ENCODE measurements at places on chromosomes 3 and 15.

DNA sequence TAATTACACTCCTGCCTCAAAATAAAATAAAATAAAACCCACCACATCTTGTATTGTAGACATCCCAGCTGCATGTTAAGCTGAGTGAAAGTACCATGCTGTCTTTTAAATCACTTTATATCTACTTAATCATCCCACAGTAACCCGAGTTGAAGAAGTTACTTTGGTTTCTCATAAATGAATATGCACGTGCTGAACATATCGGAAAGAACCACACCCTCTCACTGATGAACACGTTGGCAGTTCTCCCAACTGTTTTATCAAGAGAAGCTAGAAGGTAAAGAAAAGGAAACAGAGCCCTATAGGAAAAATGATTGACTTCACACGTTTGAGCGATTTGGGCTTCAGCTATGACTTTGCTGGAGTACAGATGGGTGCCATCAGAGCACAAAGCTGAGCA, 15.9 kb upstream of the TM4SF19 start:
- no peak for DNase-seq

- no peak for DNase-seq
These were observed 52.4 kb upstream of the BLM start for GRCh38 chr15:90664650-90665287.

DNA sequence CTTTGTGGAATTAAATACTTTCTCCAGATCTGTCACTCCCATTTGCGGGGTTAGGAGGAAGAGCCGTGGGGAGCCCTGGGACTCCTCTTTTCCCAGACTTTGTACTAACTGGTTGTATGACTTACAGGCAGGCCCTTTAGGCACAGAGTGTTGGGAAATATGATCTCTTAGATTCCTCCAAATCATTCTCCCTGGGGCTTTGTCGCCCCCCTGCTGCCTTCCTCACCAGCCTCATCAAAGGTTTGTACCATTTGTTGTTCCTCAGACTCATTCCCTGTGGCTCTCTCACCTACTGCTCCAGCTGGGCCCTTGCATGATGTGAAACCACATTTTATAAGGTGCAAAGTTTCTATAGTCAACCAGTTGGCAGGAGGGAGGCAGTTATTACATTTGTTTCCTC, 56.4 kb downstream of the CRYGS start:
- no peak for DNase-seq

GRCh38 chr3:32641356-32641755, 43.6 kb upstream of the CNOT10 start:
- DNase-seq = no peak

GRCh38 chr3:139319428-139320402, 24.1 kb upstream of the MRPS22 start:
- DNase-seq = no peak

- no peak for DNase-seq
These were observed 272.2 kb upstream of the NR2E3 start for GRCh38 chr15:71538181-71538580.

- DNase-seq = no peak
These were observed 150.4 kb downstream of the LIPC start for GRCh38 chr15:58582160-58582559.

GRCh38 chr3:36433511-36433910, 53.2 kb downstream of the STAC start:
- no peak for DNase-seq

- DNase-seq = no peak
These were observed 210.3 kb upstream of the CNTN6 start for GRCh38 chr3:882533-882932.

GRCh38 chr15:81469154-81469553, 95.1 kb upstream of the TMC3 start:
- DNase-seq = no peak

- DNase-seq = no peak
These were observed 55.8 kb upstream of the SLC7A14 start for GRCh38 chr3:170641510-170642236.

- DNase-seq = no peak
These were observed 183.6 kb downstream of the AGBL1 start for GRCh38 chr15:86263230-86263629.

DNA sequence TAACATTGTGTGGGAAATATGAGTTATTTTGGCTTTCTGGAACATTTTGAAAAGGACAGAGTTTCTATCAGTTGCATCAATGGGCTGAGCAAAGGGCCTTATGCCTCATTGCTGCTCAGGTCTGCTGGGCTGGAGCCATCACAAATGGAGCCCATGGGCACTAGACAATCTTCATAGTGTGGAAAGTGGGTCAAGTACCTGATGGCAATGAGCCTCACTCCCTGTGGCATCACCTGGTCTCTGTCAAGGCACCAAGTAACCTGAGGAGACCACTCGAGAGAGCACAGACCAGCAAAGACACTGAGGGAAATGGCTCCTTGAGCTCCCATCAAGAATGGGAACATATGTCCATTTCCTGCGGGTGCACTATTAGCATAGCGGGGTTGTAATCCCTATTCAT, 96.7 kb upstream of the PPP2R3A start:
- DNase-seq = no peak

- DNase-seq = no peak
These were observed 17.9 kb downstream of the DZIP1L start for GRCh38 chr3:138097192-138098172.

GRCh38 chr3:129592381-129593131, 13.9 kb downstream of the PLXND1 start:
- no peak for DNase-seq

DNA sequence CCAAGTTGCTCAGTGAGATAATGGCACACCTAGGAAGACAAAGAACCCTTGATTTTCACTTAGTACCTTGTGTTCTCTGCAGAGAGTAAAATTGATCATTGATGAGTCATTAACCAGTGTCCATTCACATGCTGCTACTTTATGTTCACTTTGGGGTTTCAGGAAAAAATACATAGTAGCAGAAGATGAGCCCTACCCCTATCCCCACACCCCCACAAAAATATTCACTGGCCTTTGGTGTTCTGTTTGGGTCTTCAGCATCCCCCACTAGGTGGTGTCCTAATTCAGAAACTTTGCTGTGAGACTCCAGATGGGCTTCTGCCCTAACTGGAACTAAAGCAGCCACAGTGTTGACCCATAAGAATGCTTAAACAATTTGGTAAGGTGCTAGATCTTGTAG, 178.8 kb downstream of the KLHL25 start:
- DNase-seq = no peak

DNA sequence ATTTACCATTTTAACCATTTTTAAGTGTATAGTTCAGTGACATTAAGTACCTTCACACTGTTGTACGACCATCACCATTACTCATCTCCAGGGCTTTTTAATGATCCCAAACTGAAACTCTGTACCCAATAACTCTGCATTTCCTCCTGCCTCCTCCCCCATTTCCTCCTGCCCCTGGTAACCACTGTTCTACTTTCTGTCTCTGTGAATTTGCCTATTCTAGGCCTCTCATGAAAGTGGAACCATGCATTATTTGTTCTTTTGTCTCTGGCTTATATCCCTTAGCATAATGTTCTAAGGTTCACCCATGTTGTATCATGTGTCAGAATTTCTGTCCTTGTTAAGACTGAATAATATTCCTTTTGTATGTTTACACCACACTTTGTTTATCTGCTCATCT, 154.2 kb downstream of the MECOM start:
- DNase-seq = no peak

DNA sequence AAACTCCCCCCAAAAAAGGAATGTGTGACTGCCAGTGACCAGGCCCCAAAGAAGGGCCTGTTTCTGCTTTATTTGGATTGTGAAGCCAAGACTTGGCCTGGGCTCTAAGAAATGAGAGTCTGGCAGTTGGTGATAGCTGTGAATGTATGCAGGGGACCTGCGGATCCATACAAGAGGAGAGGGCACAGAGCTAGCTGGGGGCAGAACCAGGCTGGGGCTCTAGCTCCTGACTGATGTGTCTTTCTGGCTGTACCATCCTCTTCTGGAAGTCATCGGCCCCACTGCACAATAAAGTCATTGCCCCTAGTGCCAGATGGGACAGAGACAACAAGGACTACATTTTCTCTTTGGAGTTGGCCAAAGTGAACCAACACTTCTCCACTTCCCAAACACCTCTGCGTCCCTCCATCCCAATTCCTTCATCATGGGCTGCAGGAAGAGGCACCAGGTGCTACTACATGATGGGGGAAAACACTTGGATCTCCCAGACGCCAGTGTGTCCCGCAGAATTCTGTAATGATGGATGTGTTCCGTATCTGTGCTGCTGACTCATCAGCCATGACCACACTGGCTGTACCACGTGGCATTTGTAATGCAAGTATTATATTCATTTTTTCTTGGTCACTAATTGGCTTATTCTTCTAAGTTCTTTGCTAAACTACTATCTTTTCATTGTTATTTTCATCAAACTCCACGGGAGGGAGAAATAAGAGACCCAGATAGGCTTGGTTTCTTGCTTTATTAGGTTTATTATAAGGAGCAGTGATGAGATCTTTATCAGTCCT, 1.7 kb upstream of the PLA2G4F start:
- DNase-seq = no peak

DNA sequence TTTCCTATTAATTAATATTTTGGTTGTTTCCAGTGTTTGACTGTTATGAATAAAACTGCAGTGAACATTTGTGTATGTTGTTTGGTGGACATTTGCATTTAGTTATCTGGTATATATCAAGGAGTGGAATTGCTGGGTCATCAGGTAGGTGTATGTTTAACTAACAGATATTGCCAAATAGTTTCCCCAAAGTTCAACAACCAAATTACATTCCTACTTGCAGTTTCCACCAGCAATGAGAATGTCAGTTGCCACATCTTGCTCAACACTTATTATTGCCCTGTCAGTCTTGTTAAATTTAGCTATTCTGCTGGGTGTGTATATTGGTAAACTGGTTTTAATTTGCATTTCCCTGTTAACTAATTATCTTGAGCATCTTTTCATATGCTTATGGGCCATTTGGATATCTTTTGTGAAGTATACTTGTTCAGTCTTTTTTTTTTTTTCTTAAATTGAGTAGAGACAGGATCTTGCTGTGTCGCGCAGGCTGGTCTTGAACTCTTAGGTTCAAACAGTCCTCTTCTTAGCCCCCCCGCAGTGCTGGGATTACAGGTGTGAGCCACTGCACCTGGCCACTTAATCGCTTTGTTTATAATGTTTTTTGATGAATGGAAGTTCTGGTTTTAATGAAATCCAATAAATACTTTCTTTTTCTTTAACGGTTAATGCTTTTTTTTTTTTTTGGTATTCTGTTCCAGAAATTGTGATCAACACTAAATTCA, 7.9 kb downstream of the FEM1B start:
- DNase-seq = no peak

- DNase-seq = no peak
These were observed 50.9 kb downstream of the NUDT16 start for GRCh38 chr3:131432441-131432840.

DNA sequence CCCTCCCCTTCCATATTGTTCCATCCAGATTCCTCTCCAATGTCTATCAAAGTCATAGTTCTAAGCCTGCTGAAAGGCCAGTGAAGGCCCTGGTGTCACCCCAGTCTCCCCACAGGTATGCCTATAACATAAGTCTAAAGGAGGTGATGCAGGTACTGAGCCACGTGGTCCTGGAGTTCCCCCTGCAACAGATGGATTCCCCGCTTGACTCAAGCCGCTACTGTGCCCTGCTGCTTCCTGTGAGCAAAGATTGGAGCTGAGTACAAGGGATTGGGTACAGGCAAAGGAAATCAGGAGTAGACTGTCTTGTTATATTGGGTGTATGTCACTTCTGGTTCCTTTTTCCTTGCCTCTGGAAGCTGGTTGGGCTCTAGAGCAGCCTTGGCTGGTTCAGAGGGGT, 8.2 kb downstream of the EIF2B5 start:
- DNase-seq = no peak

DNA sequence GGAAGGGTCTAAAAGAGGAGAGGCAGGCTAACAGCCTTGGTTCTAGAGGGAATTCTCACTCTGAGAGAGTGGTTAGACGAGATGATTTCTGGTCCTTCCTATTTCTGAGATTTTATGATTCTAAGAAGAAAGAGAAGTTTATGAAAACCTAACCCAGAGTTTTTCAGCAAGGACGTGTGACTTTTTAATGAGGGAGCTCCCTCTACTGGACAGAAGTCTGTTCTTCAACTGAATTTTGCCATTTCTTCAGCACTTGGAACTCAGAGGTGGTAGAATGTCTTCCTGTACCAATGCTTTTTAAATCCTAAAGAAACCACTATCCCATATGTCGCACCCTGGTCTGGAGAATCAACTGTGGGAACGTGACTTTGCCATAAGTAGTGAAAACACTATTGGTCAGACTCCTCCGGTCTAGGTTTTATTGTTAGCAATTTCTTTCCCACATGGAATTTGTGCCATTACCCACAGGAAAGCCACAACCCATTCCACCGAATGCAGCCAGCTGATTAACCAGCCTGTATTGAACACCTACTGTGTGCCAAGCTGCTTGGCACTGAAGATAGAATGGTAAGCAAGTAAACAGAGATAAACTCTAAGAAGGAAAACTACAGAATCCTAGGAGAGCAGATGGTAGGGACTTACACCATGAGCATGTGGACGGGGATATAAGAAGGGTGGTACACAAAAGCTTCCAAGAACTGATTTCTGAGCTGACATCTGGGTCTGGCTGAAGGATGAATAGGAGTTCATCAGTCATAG, 199.5 kb upstream of the LMCD1 start:
- peak; percentile 19 for DNase-seq

DNA sequence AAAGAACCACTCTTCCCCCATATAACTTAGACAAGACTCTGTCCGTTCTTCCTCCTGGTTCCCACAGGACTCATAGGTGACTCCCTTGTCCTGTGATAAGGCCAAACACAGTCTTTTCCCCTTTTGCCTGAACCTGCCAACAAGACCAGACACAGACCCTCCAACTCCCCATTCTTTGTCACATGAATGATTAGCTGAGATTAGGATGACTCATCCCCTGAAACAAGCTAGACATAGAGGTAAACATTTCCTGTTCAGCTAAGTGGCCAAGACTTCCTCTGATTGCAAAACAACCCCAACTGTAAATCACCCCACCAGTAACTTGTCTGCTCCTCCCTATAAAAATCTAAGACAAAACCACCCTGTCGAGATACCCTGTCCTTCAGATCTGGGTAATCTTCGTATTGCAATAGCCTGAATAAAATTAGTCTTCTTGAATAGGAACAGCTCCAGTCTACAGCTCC, 11.4 kb upstream of the HTR3E start:
- DNase-seq = no peak

DNA sequence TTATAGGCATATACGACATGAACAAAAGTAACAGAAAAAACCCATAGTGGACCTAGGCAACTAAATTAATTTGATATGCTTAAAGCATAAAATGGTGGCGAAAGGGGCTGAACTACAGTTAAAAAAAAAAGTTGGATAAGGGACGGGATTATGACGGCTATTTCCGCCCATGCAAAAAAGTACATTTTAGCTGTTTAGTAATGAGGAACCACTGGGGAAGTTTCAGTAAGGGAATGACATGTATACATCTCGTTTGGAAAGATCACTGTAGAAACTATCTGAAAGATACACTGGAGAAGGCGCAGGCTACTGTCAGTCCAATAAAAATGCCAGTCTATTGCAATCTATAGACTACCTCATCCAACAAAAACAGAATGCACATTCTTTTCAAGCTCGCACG, 65.6 kb downstream of the ZNF148 start:
- DNase-seq = no peak

- DNase-seq = no peak
These were observed 244.4 kb downstream of the OPA1 start for GRCh38 chr3:193837347-193837827.

GRCh38 chr15:58110999-58111717, 27.0 kb upstream of the AQP9 start:
- DNase-seq = no peak
